ENCODE measurements at places on chromosomes 16 and 17.
A peak's percentile ranks its signal among the peaks of the same experiment; 100 is the strongest.

DNA sequence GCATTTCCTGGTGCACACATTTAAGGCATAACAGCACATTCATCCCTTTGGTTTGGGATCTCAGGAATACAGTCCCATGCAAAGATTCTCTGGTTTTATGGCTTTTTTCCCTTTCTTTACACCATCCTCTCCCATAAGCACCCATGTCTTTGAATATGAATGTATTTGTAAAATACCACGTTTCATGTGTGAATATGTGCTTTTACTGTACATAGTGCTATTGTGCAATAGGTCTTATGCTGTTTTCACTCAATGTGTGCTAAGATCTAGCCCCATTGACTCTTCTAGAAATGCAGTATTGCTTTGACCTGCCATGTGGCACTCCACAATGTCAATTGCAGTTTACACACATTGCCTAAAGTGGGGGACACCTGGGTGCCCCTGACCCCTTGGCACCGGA is 10.1 kb upstream of the SPNS1 start:
- DNase-seq = no peak

DNA sequence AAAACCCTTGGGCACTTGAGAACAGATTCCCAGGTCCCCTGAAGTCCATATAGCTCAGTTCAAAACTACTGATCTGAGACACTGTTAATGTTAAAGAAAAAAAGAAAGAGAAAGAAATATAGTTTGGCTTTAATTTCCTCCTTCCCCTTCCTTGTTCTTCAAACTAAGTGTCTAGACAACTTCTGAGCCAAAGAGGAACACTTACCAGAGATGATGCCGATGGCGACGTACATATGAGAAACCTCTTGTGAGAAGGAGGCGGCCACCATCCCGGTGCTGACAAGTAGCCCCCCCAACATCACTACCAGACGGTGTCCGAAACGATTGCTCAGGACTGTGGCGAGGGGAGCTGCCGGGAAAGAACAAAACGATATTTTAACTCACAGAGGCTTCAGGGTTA is 17.2 kb downstream of the SLC16A6 start:
- DNase-seq = no peak

- no peak for DNase-seq
Observed at GRCh38 chr16:22030087-22030812, 22.3 kb downstream of the MOSMO start.

DNA sequence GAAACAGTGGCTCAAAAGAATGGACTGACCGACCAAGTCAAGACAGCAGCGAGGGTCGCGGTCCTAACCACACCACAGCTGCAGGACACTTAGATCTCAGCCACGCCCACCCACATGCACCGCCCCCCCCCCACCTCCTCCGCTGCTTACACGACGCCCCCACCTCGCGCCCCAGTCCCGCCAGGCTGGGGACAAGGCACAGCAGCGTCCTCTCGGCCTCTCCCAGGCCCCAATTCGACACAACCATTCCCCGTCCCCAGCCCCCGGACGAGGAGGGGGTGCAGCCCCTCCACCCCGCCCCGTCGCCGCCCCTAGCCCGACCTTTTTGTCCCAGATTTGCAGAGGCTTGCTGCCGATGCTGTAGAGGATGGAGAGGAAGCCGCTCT is 477 bp downstream of the CFAP20 start:
- peak; percentile 42 for DNase-seq

DNA sequence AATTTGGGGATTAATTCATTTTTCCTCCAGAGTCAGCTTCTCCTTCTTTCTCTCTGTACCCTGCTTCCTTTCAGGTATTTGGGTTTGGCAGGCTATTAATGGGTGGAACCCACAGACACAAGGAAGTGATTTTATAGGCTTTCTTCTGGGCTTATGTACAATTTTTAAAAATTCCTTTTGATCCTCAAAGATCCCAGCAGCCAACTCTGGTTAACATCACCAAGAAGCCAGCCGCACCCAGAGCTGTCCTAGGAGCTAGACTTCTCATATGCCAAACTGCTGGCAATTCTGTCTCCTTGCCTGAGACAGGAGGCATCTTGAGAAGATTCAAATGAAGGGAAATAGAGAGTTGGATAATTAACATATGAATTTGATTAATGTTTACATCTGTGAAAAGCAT is 47.2 kb upstream of the ELAC2 start:
- no peak for DNase-seq

DNA sequence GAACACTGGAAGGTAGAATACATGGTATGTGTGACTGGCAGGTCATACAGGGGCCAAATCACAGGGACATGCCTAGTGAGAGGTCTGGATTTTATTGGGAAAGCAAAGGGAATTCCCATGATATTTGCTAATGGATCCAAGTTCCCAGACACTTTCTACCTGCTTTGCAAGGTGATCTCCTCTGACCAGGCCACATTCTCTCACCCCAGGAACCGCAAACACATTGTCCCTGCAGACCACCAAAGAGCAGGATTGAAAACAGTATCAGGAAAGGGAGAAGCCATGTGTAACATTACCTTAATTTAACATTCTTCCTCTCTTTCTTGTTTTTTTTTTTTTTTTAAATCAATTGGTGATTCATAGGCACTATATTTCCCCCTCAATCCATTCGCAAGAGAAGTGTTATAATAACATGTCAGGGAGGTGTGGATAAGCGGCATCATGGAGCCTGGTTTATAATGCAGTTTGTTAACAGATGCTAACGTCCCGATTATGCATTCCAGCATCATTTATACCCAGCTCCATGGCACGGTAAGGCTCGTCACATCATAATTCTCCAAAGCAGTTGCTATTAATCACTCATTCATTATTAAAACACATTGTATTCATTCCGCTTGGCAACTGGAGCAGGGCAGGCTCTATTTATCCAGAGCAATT is 155.1 kb upstream of the CCL2 start:
- no peak for DNase-seq

GRCh38 chr16:11342021-11342855 is 3.0 kb upstream of the RMI2 start:
- no peak for DNase-seq

- DNase-seq = no peak
Observed at GRCh38 chr17:72804949-72805707, 287.4 kb downstream of the SLC39A11 start.

- no peak for DNase-seq
Observed at GRCh38 chr17:38485146-38485468, 56.8 kb downstream of the ARHGAP23 start.

- no peak for DNase-seq
Observed at GRCh38 chr17:43574896-43575525, 28.9 kb upstream of the ETV4 start.

DNA sequence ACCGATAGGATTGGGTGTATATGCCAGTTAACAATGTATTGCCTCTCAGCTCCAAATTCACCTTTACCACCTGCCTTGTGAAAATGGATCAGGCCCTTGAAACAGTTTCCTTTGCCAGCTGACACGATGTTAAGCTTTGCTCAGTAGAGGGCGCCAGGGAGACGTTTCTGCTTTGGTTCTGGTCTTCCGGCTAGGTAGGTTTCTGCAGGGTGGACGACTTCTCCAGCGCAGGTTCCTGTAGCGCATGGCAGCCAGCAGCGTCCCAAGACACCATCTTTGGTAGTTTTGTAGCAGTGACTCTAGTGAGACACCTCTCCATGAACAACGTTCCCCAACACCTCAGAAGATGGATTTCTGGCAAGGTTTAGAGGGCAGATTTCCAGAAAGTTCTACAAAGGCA is 24.0 kb downstream of the SYCE1L start:
- no peak for DNase-seq

DNA sequence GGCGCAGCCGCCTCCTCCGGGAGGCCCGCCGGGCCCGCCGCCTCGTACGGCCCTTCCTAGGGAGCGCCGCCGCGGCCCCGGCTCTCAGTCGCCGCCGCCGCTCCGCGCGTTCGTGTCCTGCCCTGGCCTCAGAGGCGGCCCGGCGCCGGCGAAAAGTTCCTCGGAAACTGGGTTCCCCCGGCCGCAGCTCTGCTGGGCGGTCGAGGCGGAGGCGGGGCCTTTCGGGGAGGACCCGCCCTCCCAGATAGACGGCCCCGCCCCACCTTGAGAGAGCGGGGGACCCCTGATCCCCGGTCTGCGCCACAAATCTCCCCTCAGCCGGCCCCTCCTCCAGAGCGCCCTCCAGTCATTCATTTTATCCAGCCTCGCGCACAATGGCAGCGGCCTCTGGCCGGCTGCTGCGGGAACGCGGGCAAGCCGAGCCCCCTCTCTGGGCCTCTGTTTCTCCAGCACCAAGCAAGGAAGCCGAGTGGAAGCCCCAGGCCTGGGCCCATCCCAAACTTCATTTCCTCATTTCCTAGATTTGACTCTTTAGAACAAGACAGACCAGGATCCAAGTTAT is at the start of gene SREBF1:
Gene SREBF1 (minus strand): TSS at position 169 of the 562 bp plus-strand sequence. CDS start 169 bp downstream, outside the sequence.
- peak; percentile 72 for DNase-seq

- DNase-seq = no peak
Observed at GRCh38 chr17:79968116-79968515, 67.6 kb downstream of the TBC1D16 start.

DNA sequence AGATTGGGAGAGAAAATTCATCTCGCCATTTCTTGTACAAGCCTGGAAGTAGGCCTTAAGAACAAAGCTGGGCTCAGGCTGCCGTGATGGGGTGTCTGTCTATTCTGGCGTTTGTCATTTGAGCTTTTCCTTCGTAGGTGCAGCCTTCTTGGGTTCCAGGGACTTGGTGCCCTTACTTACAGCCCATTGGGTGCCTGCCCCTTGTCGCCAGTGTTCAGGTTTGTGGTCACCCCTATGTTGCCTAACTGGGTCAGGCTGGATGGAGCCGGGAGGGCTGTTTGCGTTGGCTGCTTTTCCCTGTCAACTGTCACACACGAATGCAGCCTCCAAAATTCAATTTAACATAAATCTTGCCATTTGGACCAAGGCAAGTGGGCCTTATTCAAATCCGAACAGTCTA is 23.7 kb upstream of the MED9 start:
- DNase-seq = no peak

DNA sequence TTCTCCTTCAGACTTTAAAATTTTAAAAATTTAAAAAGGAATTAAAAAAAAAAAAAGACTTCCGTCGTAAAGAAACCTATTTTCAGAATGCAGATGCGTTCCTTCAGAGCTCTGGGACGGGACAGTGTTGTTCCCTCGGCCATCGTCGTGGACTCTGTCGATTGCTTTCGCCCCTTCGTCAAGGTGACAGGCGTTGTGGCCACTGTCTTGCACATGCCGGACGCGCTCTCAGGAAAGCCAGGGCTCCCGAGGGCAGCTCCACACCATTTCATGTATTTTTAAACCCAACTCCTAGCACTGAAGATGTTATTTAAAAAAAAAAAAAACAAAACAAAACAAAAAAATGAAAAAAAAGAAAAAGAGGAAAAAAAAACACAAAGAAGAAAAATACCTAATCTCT is 22.3 kb downstream of the TMC6 start:
- DNase-seq = no peak

DNA sequence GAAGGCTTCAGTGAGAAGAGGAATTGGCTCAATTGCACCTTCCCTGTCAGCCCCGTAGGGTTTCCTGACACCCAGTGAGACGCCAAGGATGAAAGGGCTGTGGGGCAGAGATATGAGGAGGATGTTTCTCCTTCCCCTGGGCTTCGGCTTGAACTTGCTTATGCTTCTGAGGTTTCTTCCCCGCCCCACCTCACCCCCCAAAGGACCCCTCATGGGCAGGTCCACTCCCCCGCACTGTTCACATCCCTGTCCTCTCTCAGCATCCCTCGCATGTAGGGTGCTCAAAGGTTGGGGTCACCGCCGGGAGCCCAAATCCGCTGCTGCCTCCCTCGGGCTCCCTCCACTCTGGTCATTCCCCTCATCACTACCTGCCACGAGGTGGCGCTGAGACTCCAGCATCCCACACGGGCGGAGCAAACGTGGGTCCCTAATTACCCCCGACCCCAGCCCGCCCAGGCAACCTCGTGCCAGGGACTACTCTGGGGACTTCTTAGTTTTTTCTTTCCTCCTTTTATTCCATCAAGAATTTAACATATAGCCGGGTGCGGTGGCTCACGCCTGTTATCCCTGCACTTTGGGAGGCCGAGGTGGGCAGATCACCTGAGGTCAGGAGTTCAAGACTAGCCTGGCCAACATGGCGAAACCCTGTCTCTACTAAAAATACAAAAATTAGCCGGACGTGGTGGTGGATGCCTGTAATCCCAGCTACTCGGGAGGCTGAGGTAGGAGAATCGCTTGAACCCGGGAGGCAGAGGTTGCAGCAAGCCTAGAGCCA is 3.3 kb upstream of the TRARG1 start:
- peak; percentile 47 for DNase-seq

GRCh38 chr16:56041556-56042140 is 149.6 kb upstream of the GNAO1 start:
- DNase-seq = peak; percentile 19

GRCh38 chr17:50604513-50604912 is 30.2 kb upstream of the ABCC3 start:
- DNase-seq = peak; percentile 44

All from urothelium cell line (cell line).